ENCODE measurements at places on chromosomes 5 and 9.

- DNase-seq, result no peak
Measured at GRCh38 chr9:120698766-120699165, 15.5 kb downstream of the MEGF9 start.

DNA sequence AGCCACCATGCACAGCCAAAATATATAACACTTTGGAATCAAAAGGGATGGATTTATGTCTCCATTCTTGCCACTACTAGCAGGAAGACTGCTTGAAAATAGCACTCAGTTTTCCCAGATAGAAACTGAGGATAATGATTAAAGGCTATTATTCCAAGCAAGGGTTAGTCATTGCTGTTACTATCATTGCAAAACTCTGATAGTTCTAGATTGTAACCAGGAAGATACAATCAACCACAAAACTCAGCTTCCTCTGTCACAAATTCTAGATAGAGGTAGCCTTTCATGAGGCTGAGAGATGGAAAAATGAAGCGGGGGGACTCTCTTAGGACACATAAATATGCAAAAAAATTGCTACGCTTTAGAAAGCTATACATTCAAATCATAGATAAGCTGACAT is 3.1 kb downstream of the ANXA1 start:
- no peak for DNase-seq

- no peak for DNase-seq
Measured at GRCh38 chr5:66573733-66574132, 22.5 kb upstream of the MAST4 start.

- DNase-seq, result no peak
Measured at GRCh38 chr9:81737871-81738507, 48.6 kb upstream of the TLE1 start.

DNA sequence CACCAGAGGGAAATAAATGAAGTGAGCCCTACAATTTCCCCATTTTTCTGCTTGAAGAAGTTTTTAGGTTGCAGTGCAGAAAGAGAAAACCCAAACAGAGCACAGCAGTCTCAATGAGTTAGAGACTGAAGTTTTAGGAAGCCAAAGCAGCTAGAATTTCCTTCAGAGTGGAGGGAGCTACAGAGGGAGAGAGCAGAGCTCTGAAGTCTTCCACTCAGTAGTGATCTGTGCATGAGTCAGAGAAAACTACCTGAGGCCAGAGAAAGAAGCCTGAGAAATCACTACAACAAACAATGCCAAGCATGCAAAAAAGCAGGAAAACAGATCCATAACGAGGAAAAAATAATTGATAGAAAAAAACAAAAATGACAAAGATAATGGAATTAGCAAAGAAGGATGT is 17.9 kb upstream of the NDUFB6 start:
- no peak for DNase-seq

GRCh38 chr5:78983601-78984438 is 1.3 kb downstream of the ARSB start:
- DNase-seq, result no peak

- no peak for DNase-seq
Measured at GRCh38 chr5:149478761-149479160, 72.5 kb downstream of the CSNK1A1 start.

GRCh38 chr5:69270840-69271239 is 36.2 kb downstream of the CDK7 start:
- DNase-seq, result no peak

- no peak for DNase-seq
Measured at GRCh38 chr9:37574241-37574721, 1.9 kb downstream of the FBXO10 start.

DNA sequence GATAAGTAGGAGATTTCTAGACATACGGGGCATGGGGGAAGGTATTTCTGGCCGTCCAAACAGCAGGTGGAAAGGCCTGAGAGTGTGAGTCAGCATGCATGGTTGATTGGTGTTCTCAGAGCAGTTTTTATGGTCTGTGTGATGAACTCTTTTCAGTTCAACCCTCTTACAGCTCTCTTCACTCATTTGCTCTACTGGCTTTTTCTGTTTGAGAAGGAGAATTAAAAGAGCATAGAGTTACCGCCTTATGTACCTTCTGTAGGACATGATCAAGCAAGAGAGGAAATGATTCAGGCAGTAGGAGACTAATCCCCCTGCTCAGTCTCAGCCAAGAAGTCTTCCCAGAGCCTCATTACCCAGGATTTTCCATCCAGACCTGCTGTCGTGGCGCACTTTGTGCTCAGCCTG is 92.4 kb downstream of the PRDM6 start:
- no peak for DNase-seq

DNA sequence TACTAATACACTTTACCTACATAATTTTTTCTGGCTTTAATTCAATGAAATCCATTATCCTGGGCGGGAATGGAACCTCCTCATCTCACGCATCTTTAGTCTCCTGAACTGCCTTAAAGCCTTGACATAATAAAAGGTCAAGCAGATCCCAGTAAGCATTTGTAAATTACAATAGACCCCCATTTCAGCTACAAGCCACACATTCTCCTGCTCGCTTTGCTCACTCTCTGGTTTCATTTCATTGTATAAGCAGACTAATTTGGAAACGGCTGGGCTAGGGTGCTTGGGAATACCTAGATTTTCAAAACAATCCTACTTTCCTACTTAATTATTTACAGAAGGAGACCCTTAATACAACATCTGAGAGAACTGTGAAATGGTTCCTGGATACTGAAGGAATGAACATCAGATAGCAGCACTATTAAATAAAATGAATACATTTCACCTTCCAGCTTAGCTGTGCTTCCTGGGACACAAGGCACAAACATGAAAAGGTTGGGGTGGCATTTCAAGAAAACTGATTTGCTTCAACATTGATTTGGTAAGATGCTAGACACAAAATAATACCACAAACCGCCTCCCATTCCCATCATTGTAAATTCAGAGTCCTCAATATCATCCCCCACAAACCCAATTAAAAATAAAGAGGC is 1.5 kb downstream of the JAKMIP2 start:
- no peak for DNase-seq

DNA sequence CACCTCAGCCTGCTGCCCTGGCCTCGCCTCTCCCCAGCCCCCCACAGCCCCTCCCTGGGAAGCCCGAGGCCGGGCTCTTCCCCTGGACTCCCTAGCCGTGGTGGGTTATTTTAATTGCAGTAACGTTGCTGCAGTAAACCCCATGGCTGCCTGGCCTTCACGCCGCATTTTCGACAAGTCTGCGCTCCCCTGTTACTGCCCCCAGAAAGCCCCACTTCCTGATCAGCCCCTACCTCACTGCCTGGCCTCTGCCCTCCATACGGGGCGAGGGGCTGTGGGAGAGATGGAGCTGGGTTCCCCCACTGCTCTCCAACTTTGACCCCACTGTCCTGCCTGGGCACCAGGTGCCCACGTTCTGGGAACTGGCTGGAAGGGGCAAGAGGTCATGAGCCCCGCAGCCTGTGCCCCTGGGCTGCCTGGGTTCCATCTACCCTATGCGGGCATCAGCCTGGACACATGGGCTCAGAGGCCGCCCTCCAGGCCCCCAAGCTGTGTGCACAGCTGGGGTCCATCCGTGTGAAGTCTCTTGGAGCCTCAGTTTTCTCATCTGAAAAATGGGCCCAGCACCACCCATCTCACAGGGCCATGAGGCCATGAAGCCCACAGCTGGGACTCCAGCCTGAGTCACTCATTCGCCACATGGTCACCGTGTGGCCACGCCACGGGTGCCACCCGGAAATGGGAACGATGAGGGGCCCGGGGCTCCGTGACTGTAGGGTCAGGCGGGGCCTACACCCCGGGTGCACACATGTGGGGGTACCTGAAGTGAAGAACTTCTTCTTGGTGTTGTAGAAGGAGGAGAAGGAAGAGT is 11.5 kb downstream of the EGFL7 start:
- DNase-seq, result no peak

DNA sequence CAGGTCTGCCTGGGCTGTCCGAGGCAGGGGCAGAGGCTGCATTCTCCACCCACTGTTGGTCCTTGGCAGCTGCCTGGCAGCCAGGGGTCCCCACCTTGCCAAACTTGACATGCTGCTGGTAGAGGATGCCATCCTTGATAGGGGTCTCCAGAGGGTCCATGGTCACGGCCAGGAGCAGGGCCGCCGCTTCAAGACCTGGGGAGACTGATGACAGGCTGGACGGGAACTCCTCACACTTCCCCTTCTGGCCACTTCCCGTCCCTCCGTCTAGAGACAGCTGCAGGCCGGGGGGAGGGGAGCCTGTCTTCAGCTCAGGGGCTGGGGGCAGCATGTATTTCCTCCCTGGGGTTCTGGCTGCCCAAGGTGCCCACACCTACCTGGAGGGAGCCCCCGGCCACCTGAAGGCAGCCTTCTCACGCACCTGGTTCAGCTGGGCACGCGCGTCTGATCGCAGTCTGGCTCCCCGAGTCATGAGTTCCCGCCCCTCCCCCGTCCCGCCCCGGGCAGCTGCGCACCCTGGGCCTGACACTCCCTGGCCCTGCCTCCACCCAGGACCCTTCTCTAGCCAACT is at the start of gene DOK3:
Gene DOK3 (minus strand): TSS at position 446 of the 571 bp plus-strand sequence. CDS start 286 bp downstream, at position 160.
- DNase-seq, result no peak

- no peak for DNase-seq
Measured at GRCh38 chr5:172869691-172870090, 35.6 kb downstream of the ERGIC1 start.

DNA sequence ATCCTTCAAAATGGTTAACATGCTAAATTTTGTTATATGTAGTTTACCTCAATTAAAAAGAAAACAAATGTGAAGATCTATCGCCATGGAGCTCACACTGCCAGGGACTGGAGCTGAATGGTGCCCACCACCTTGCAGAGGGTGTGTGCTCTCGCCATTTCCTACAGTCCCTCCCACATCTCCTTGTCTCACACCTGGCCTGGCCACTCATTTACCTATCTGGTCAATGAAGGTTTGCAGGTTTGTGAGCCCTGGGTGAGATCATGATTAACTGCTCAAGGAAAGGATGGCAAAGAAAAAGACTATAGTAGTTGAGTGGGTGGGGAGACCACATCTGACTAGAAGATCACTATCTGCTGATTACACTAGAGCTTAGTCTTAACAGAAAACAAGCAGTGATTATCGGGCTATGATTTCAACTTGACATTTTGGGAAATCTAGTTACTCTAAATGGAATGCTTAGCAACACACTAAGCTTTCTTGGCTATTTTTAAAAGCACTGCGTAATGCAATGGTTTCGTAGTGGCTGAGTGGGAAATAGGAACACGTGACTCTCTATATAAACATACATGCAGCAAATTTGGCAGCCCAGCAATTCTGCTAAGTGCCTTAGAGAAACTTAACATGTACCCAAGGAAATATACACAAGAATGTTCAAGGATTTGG is 27.3 kb downstream of the PUM3 start:
- DNase-seq, result no peak

DNA sequence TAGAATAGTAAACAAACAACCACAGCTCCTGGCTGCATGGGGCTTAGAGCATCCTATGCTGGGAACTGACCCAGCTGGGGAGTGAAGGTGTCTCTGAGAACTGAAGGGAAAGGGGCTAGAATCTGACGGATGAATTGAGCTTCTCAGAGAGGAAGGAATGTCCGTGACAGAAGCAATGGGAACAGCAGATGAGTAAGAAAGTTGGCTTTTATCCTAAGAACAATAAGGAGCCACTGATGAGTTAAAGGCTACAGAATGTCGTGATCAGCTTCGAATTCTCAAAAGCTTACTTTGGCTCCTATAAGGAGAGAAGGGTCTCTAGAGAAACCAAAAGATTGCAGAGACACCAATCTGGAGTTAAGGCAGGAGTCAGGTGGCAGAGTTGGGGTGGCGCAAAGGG is 52.6 kb downstream of the EBF1 start:
- DNase-seq, result no peak

DNA sequence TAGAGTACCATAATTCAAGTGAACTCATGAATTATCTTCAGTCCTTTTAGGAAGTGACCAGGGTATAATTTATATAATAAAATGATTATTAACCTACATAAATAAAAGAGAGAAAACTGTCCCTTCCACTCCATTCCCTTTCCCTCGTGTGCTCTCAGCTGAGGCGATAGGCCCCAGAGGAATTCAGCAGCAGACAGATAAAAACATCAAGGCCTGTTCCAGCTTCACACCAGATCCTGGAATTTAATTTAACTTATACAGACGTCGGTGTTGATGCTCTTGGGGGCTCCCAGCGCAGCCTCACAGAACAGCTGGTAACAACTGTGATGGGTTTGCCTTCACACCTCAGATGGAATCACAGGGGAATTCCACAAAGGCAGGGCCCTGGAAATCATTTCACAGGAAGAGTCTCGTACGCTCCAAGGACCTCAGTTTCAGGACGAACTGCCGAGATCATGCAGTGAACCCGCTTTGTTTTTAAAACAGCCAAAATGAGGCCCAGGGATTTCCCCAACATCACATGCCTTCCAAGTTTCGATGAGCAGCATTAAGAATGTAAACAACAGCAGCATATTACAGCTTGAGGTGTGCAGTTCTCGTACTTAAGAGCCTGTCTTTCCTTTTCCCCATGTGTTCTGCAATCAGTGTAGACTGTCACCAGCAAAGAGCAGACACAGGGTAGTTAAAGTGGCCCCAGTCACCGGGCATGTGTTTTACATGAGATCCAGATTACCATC is 73.6 kb upstream of the ALDH1B1 start:
- DNase-seq, result no peak

Data from CD4-positive, alpha-beta T cell treated with Interleukin-6 for 4 hours (primary cell).